ENCODE measurements at places on chromosomes 2 and 18.

DNA sequence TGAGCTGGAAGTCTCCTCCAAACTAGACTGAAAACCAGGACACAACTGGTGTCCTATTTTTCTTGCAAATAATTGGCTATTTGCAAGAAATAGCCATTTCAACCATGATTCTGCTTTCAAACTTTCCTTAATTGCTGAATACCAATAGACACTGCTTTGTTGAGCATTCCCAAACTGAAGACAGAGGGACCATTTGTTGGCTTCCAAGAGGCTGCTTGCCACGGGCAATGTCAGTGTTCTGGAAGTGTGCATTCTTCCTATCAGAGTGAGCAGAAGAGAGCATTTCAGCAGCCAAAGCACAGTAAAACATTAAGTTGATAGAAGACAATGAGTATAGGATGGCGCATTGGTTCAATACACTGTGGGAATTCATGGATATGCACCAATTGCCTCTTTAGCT lies 360.5 kb upstream of the RGPD4 start:
- DNase-seq: no peak

- no peak for DNase-seq
Measured at GRCh38 chr18:48031641-48032040, 101.2 kb upstream of the SMAD2 start.

DNA sequence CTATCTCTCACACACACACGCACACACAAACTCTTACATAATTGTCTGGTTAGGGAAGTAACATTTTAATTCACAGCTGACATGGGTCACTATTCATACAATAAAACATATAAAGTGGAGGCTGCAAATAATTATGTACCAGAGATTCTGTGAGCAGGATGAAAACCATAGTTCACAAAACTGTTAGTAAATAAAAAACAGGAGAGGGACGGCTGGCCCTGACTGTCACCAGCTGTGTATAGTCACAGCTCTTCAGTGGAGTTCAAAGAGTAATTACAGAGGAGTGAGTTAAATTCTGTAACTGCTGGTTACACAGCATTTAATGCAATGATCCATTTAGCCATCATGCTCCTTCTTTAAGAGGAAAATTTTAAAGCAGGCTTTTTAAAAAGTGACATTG lies 76.9 kb downstream of the NRXN1 start:
- DNase-seq: no peak

GRCh38 chr2:27261241-27261925 lies 1.5 kb downstream of the SLC30A3 start:
- no peak for DNase-seq

DNA sequence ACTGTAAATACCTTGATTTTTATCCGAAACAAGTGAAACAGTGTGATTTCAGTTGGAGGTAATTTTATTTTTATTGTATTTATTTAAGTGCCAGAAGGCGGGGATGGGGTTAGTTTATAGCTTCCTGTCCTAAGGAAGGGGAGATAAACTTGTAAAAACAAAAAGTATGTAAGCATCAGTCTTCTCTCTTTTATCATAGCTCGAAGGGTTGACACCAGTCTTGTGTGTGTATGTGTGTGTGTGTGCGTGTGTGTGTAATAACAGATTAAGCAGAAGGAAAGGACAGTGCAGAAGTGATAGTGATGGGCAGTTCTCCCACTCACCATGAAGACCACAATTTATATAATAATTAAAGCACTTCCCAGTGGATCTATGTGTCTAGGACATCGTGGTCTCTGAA lies 793.3 kb downstream of the PLCL1 start:
- DNase-seq: no peak

- no peak for DNase-seq
Measured at GRCh38 chr2:54726940-54727339, 3.5 kb downstream of the EML6 start.

GRCh38 chr2:67130531-67131256 lies 266.4 kb upstream of the ETAA1 start:
- DNase-seq: peak; percentile 3

- DNase-seq: peak; percentile 78
Measured at GRCh38 chr2:69741229-69741574, 732 bp upstream of the ANXA4 start.

DNA sequence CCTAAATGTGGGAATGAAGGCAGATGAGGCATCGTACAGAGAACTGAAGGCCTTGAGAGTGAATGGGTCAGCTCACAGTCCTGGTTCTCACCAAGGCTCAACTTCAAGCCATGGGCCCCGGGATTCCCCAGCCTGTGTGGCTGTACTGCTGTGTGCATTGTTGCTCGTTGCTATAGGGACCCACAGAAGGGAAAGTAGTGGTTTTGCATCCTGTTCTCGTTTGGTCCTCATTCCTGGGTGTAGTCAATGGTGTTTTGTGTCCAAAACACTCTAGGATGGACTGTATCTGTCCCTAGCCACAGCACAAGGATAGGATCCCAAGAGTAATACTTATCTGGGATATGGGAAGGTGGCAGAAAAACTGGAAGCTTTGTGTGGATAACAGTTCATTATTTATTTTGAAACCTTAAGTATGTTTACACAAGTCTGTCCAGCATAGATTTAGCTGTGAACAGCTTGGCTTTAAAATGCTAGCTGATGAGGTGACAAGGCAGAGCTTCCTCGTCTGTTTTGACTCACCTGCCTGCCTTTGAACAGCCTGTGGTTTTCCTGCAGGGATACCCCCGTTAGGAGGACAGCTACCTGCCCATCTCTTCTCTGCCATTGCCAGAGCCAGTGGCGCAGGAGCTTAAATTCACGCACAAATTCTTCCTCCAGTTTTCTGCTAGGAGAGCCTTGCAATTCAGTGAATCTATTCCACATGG lies 85.0 kb downstream of the WDSUB1 start:
- DNase-seq: no peak

DNA sequence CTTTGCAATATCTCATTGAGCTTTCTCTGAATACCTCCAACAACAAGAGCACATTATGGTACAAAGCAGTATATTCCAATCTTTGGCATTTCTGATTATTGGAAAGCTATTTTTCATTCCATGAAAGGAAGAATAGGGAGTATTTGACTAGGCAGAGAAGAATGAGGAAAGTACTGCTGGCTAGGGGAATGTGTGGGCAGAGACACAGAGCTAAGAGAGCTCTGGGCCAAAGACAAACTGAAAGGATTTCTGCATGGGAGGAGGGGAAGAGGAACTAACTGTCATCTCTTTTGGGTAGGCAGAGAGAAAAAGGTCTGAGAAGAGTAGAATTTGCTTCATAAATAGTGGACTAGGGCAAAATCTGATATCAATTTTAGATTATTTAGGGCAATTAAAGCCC lies 150.8 kb downstream of the CCDC85A start:
- peak; percentile 21 for DNase-seq

DNA sequence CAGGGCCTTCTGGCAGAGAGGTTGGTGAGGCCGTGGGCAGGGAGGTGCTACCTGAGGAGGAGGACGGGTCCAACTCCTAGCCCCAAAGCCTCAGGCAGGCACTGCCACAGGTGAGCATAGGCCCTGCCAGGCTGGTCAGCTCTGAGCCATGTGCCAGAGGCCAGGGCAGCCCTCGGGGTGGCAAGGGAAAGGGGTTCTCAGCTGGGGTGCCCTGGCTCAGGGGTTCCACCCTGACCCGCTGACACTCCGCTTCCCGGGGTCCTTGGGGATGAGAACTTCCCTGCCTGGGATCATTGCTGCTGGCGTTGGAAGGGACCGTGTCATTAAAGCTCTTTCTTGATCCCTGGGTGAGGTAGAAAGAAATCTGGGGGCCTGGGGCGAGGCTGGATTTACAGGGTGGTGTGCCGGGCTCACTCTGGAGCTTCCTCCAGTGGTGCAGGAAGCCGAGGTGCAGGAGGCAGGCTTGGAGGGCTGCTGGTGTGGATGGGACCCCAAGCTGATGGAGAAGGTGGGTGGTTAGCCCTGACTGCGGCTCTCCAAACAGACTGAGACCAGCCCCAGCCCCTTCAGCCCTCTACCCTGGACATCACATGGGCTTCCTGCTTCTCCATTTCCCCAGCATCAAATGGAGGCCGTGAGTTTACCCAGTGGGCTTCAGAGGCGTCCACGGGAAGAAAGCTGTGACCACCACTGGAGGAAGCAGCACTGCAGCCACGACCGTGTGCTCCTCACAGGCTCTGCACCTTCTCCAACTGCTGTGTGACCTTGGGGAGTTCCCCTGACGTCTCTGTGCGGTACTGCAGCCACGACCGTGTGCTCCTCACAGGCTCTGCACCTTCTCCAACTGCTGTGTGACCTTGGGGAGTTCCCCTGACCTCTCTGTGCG lies 295.2 kb downstream of the NDUFA10 start:
- DNase-seq: no peak

GRCh38 chr2:170968205-170969003 lies 39.4 kb downstream of the GORASP2 start:
- DNase-seq: no peak

- no peak for DNase-seq
Measured at GRCh38 chr2:191008286-191008685, 5.7 kb downstream of the STAT1 start.

GRCh38 chr2:25521665-25522387 lies 151.6 kb downstream of the DTNB start:
- peak; percentile 65 for DNase-seq

DNA sequence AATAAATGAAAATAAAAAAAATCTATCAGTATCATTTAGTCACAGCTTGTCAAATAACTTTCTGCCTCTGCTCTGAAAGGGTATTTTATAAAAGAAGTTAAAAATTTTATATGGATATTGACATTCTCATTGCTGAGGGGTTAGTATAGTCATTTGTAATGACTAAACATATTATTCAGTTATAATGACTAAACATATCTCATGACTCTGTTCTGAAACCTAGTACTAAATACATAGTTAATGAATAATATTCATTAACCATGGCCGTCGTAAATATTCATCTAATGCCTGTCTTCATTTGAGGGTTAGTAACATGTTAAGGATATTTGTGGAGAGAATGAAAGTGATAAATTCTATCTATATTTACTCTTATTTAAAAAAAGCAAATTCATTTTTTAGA lies 69.1 kb upstream of the MAP4K3 start:
- no peak for DNase-seq

DNA sequence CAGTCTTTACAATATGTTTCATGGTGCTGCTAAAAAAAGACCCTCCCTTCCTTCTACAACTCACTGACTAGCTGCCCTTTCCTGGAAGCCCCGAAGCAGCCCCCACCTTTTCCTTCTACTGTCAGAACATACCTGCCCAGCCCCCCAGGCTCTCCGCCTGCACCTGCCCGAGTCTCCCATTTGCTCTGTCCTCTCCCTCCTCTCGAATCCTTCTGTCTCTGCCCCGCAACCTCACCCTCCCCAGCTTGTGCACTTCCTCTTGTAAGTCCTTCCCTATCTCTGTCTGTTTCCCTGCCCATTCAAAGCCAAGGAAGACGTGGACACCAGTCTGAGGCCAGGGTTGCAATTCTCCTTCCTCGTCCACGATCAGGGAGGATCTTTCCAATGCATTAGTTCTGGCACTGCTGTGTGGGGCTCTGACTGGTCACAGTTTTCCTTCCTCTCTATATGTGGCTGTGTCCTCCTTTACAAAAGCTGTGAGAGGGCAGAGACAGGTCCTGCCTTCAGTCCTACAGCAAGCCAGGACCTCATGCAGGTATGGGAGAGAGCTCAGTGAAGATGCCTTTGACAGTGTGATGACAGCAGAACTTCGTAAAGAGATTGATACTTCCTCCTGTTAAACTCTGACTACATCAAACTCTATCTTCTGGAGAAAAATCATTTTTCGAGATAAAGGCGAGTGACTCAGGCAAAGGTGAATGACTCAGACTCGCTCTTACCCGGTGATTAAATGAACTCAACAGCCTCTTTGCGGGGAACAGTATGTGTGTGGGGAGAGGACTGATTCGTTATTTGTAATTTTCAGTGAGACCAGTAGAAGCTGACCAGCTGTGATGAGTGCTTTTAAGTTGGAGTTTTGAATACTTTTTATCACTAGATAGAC lies 14.2 kb downstream of the TNFRSF11A start:
- DNase-seq: peak; percentile 41

All from HTR-8/SVneo (cell line).